ENCODE measurements at places on chromosomes 12 and 14. TPM values are rescaled to one million over a fixed set of nuclear protein-coding genes. Genes with fewer than 3 reads are reported as not detected.

The EFS gene
- total RNA-seq, result 9.6 TPM

- H3K27me3 ChIP-seq, result no peaks in the 10 kb centered on the region
- no peak overlapping the region for H3K4me3 ChIP-seq
- H3K27ac ChIP-seq, result no peak overlapping the region
- H3K4me1 ChIP-seq, result peaks cover 3% of the 10 kb centered on the region
These were observed 194.5 kb downstream of the PHETA1 start for GRCh38 chr12:111174251-111174960.

DNA sequence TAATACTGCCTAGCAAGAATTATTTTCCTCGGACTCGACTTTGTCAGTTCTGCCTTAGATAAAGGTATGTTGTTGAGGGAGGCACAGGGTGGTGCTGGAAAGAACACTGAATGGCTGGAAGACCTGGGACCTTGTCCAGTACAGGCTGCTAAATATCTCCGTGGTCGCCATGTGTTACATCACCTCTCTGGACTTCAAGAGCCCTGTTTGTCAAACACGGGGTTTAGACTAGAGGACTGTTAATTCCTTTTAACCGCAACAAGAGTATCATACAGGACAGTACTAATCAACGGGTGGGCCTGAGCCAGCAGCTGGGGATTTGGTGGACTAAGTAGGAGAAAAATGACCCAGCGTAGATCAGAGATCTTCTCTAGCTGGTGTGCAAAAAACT is 476.3 kb downstream of the LRIG3 start:
- H3K27ac ChIP-seq, result peak overlapping the region; percentile 6
- no peaks in the 10 kb centered on the region for H3K27me3 ChIP-seq
- H3K4me3 ChIP-seq, result no peak overlapping the region
- DNase-seq, result peak; percentile 30
- H3K36me3 ChIP-seq, result no peaks in the 10 kb centered on the region

The ATG2B gene
- 59.7 TPM for total RNA-seq

The MGP gene
- total RNA-seq, result 182 TPM

DNA sequence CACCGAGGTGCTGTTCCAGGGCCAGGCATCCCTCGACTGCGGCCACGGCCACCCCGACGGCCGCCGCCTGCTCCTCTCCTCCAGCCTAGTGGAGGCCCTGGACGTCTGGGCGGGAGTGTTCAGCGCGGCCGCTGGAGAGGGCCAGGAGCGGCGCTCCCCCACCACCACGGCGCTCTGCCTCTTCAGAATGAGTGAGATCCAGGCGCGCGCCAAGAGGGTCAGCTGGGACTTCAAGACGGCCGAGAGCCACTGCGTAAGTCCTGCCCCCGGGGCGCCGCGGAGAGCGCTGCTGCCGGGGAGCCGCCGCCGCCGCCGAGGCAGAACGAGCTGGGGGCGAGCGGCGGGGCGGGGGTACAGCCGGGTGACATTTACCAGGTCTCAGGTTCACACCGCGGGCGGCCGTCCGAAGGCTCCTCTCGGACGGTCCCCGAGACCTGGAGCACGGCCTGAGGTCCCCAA is 1.4 kb downstream of the PLXNC1 start:
- H3K36me3 ChIP-seq, result no peaks in the 10 kb centered on the region
- H3K4me1 ChIP-seq, result peaks cover 23% of the 10 kb centered on the region
- peak overlapping the region; percentile 53 for H3K4me3 ChIP-seq
- peaks cover 49% of the 10 kb centered on the region for H3K27me3 ChIP-seq
- DNase-seq, result peak; percentile 81
- peak overlapping the region; percentile 13 for H3K27ac ChIP-seq

The ACVRL1 gene
- total RNA-seq, result 62.4 TPM

DNA sequence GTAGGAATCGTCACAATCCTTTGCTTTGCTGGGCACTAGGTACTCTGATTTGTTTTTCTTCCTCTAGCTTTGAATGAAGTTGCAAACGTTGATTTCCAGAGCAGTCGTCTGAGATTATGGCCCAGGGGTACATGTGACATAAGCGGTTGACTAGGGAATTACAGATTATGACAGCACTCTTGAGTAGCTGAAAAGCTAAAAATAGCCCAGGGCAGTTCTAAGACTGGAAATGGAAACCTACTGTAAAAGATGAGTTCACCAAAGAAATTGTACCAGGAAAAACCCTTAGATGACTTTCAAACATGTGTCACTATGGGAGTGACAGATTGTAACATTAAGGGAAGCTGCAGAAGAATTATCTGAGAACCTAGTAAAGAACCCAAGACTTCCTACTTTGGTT is 108.5 kb downstream of the ANO6 start:
- H3K4me3 ChIP-seq, result no peak overlapping the region
- H3K4me1 ChIP-seq, result no peaks in the 10 kb centered on the region
- DNase-seq, result no peak
- no peak overlapping the region for H3K27ac ChIP-seq

The SAMD15 gene
- total RNA-seq, result not detected

DNA sequence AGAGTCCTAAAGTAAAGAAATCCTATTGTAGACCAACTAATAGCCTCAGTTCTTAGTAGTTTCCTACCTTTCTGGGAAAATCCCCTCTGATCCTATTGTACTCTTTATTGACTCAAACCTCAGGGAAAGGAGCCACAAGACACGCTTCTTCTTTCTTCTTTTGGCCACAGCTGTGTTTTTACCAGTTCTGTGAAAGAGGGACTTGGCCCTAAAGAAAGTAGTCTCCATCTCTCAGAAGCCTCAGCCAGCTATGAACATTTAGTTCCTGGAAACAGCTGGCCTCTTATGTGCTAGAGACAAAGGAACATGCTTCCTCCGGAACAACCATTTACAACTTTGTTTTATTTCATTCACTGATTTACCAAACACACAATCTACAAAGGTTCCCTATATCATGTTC is 66.1 kb upstream of the ARID2 start:
- H3K4me1 ChIP-seq, result peaks cover under 1% of the 10 kb centered on the region
- no peaks in the 10 kb centered on the region for H3K27me3 ChIP-seq
- no peak overlapping the region for H3K4me3 ChIP-seq
- DNase-seq, result no peak

GRCh38 chr12:126547905-126548304 is 1482.7 kb downstream of the AACS start:
- DNase-seq, result peak; percentile 26
- H3K4me3 ChIP-seq, result no peak overlapping the region
- no peaks in the 10 kb centered on the region for H3K27me3 ChIP-seq
- H3K36me3 ChIP-seq, result no peaks in the 10 kb centered on the region
- no peak overlapping the region for H3K27ac ChIP-seq

DNA sequence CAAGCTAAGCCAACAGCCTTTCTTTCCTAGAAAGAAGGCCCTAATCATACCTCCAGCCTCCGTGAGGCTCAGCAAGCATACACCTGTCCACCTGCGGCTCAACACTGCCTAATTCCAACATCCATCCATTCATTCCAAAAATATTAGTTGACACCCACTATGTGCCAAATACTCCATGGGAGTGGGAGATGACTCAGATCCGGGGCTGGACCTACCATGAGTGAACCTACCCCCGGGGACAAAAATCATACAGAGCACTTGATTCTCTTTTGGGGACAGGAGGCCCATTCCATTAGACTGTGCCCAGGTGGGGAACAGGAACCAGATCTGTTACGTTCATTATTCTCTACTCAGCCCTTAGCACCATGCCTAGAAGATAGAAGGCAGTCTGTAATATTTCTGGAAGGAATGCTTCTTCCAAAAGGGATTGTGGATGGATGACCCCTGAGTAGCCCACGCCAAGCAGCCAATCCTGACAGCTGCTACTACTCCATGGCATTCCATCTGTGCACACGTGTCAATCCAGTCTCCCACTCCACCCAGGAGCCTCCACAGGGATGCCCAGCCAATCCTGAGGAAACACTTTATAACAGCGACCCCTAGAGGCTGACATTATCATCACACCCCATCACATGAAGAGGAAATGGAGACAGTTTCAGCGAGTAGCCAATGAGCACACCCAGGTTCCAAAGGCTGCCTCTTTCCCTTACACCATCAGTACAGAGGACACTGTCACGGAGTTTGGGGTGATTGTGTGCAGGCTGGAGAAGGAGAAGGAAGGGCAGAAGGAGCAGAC is 170.7 kb downstream of the ESRRB start:
- H3K27ac ChIP-seq, result no peak overlapping the region
- H3K4me1 ChIP-seq, result no peaks in the 10 kb centered on the region
- no peak overlapping the region for H3K4me3 ChIP-seq
- peak; percentile 37 for DNase-seq
- H3K36me3 ChIP-seq, result no peaks in the 10 kb centered on the region
- H3K27me3 ChIP-seq, result no peaks in the 10 kb centered on the region

The KERA gene
- not detected for total RNA-seq

The ANO2 gene
- total RNA-seq, result not detected

DNA sequence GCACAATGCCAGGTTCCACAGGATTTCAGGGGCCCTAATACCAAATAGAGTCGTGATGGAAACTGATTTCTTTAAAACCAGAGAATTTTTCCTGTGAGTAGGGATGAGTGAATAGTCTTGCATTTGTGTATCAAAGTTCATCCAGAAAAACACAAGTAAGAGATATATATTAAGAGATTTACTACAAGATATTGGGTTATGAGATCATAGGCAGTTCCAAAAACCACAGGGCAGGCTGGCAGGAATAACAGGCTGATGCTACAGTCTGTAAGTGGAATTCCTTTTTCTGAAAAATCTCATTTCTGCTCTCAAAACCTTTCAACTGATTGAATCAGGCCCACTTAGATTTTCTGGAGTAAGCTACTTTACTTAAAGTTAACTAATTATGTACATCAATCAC is 1756.2 kb upstream of the SEL1L start:
- no peak overlapping the region for H3K4me3 ChIP-seq
- no peak overlapping the region for H3K27ac ChIP-seq
- no peaks in the 10 kb centered on the region for H3K36me3 ChIP-seq
- no peaks in the 10 kb centered on the region for H3K4me1 ChIP-seq

GRCh38 chr12:94282675-94283074 is 134.3 kb downstream of the PLXNC1 start:
- H3K4me3 ChIP-seq, result no peak overlapping the region
- DNase-seq, result peak; percentile 36
- H3K4me1 ChIP-seq, result no peaks in the 10 kb centered on the region

GRCh38 chr12:130826151-130826801 is 12.8 kb downstream of the STX2 start:
- no peak overlapping the region for H3K27ac ChIP-seq
- peaks cover 6% of the 10 kb centered on the region for H3K36me3 ChIP-seq
- DNase-seq, result peak; percentile 70
- no peak overlapping the region for H3K4me3 ChIP-seq
- H3K4me1 ChIP-seq, result no peaks in the 10 kb centered on the region

The PRKD1 gene
- total RNA-seq, result 21.6 TPM

DNA sequence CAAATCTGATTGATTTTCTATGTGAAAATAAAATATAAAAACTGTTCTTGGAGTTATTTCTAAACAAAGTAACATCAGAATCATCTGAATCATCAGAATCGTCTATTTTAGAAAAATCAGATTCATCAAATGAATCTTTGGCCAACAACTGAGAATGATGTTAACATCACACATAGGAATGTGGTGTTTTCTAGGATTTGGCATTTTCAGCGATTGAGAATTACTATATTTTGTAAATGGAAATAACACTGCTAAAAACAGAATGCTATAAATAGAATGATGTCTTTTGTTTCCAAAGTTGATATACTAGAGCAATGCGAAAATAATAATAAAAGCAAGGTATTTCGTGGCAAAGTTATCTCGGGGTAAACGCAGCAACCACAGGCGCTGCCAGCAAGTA is 73.9 kb upstream of the EVL start:
- no peak overlapping the region for H3K4me3 ChIP-seq
- no peak overlapping the region for H3K27ac ChIP-seq
- peaks cover 7% of the 10 kb centered on the region for H3K4me1 ChIP-seq
- no peaks in the 10 kb centered on the region for H3K27me3 ChIP-seq

- H3K4me1 ChIP-seq, result peaks cover 5% of the 10 kb centered on the region
- no peak overlapping the region for H3K27ac ChIP-seq
These were observed 28.8 kb downstream of the SPRING1 start for GRCh38 chr12:116708826-116709756.

DNA sequence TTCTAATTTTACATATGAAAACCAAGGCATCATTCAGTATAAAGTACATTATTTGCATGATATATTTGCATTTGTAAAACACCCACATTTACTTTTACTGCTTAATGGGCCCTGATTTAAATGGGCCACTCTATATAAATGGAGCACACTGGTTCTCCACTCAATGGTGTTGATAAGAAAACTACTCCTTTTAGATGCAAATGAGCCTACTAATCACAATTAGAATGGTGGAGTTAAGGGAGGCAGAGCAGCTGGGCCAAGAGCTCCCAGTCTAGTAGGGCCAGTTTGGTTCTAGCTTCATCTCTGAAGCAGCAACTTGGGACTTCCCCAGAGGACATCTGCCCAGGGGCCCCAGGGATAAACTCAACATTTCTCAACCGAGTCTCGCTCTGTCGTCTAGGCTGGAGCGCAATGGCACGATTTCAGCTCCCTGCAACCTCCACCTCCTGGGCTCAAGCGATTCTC is 120.7 kb downstream of the FOXN3 start:
- no peak overlapping the region for H3K27ac ChIP-seq
- H3K4me1 ChIP-seq, result peaks cover 5% of the 10 kb centered on the region
- H3K36me3 ChIP-seq, result no peaks in the 10 kb centered on the region
- no peak for DNase-seq

DNA sequence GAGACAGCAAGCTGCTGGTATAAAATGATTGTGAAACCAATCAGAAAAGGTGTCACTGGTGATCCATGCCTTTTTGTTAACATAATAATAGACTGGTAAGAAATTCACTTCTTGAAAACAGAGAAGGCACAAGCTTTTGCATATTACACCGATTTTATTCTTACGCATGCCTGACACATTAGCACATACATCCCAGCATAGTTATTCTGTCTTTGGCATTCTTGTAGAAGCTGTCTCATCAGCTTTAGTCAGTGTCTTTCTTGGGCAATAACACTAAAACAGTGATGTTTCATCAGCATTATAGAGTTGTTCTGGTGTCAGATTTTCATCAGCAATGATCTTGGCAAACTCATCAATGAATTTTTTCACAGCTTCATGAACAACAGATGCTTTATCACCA is 283.4 kb upstream of the TMTC1 start:
- H3K4me1 ChIP-seq, result no peaks in the 10 kb centered on the region
- no peak overlapping the region for H3K27ac ChIP-seq
- no peaks in the 10 kb centered on the region for H3K27me3 ChIP-seq
- no peaks in the 10 kb centered on the region for H3K36me3 ChIP-seq

The AQP6 gene
- total RNA-seq, result not detected

GRCh38 chr14:29858299-29858698 is 69.3 kb downstream of the PRKD1 start:
- H3K36me3 ChIP-seq, result no peaks in the 10 kb centered on the region
- no peak overlapping the region for H3K27ac ChIP-seq
- no peak overlapping the region for H3K4me3 ChIP-seq
- H3K4me1 ChIP-seq, result no peaks in the 10 kb centered on the region

The SLC38A4 gene
- total RNA-seq, result not detected

DNA sequence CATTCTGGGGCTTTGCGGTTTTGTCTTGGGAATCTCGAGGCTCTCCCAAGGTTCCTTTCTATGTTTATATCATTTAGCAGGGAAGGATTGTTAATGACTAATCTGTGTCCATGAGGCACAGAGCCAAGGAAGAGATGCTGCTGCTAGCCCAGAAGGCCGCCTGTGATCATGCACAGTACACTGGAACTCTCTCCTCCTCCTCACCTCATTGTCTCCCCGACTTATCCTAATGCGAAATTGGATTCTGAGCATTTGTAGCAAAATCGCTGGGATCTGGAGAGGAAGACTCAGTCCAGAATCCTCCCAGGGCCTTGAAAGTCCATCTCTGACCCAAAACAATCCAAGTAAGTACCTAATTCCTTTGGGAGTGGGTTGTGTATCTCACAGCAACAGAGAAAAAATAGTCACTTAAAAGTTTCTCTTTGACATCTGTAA is at the start of gene NR1H4:
TSS of gene NR1H4 (plus strand) at position 151 of the 435 bp plus-strand sequence. CDS start 19,458 bp downstream, outside the sequence.
- no peak within 1 kb of the TSS for H3K4me3 ChIP-seq
- H3K27me3 ChIP-seq, result no peaks in the 10 kb centered on the region
- H3K27ac ChIP-seq, result no peak within 1 kb of the TSS
- H3K4me1 ChIP-seq, result peaks cover 6% of the 10 kb centered on the region
- no peaks in the 10 kb centered on the region for H3K36me3 ChIP-seq

Data from stomach (tissue), 19 donors.